NCI-H2081 (cell line): ENCODE measurements at places on chromosomes 5 and 9.

DNA sequence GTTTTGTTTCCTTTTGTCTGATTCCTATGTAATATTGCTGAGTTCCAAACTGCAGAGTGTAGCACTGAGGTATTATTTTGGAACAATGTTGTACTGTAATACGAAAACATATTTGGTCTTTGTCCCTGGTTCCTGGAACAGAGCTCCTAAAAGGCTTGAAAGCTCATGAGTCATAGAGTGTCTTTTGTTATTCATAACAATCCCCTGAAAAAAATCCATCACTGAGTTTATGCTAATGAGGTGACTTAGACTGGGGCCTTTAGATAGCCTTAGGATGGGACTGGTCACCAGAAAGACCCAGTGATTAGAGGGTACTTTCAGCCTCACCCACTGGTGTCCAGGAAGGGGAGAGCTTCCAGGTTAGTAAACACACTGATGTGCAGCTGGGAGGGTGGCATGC is 132.7 kb upstream of the POU5F2 start:
- DNase-seq, result no peak

DNA sequence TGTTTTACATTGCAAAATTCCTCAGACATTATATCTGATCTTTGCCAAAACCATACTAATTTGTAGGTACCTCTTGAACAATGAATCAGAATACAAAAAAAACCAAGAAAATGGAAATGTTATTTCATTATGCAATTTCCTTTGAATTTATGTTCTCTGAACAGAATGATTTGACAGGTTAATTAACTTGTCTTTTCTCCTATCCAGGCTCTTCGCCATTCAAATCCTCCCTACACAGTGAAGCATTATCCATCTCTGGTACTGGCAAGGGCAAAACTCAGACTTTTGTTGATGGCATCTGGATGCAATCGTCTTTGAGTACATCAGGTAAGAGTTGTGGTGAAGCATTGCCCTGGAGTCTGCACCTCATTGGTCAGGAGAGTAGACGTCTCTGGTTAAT is 655.7 kb upstream of the ITGA1 start:
- DNase-seq, result no peak

GRCh38 chr9:121489344-121489743 is 10.3 kb downstream of the GGTA1 start:
- DNase-seq, result no peak

DNA sequence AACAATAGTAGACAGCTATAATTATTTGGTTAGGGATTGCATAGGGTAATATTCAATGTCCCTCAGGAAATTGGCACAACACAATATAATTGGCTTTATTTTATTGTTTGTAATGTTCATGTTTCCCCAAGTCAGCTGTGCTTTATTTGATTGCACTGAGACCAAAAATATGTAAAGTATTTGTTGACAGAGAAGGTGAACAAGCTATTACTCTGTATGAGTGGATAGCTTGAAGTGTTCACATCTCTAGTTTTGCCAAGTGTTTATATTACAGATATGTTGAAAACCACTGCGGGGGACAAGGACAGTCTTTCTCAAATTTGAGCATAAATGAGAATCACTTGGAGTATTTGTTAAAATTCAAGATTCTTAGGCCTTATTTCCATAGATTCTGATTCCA is 83.3 kb downstream of the RAB3C start:
- DNase-seq, result no peak

- DNase-seq, result no peak
These were observed 155.7 kb downstream of the CDK5RAP2 start for GRCh38 chr9:120424248-120424647.

GRCh38 chr5:171342362-171343111 is 33.5 kb downstream of the TLX3 start:
- DNase-seq, result peak; percentile 63

DNA sequence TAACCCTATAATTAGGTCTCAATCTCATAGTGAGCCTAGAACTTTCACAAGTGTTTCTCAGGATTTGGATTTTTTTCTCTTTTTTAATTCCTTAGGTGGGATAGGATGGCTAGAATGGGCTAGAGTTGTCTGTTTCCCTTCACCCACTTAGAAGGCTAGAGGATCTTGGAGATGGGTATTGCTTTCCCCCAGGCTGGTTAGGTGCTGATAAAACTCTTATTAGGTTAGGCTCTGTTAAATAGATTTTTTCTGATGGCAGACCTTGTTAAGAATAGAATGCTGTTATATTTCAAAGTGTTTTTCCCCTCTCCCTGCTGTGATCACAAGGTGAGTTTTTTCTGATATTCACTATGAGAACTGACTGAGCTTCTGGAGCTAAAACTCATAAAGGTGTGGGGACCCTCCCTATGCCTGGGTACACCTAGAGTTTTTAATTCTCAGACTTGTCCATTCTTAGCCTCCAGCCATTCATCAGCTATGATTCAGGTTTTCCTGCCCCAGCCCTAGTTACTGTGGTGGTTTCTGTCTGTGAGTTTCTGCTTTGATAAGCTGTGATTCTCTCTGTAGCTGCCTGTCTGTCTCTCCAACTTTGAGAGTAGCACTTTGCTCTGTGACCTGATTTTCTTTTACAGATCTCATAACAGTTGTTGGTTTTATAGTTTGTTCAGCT is 132.4 kb downstream of the HACD4 start:
- DNase-seq, result no peak
